ENCODE measurements at places on chromosomes 3 and 15. TPM values are rescaled to one million over a fixed set of nuclear protein-coding genes. Genes with fewer than 3 reads are reported as not detected.

Gene TOPAZ1
- total RNA-seq, result not detected

Gene CRYBG3
- 7.2 TPM for total RNA-seq

- H3K4me3 ChIP-seq, result peak overlapping the region; percentile 66
- H3K27ac ChIP-seq, result peak overlapping the region; percentile 80
- peaks cover 30% of the 10 kb centered on the region for H3K4me1 ChIP-seq
Measured at GRCh38 chr3:159840703-159841299, 147.8 kb upstream of the IL12A start.

- DNase-seq, result no peak
- no peaks in the 10 kb centered on the region for H3K27me3 ChIP-seq
- no peaks in the 10 kb centered on the region for H3K36me3 ChIP-seq
- no peak overlapping the region for H3K4me3 ChIP-seq
- no peak overlapping the region for H3K27ac ChIP-seq
Measured at GRCh38 chr3:171455603-171456550, 4.3 kb downstream of the TNIK start.

- no peak overlapping the region for H3K27ac ChIP-seq
- no peak for DNase-seq
- no peak overlapping the region for H3K4me3 ChIP-seq
- no peaks in the 10 kb centered on the region for H3K27me3 ChIP-seq
- no peaks in the 10 kb centered on the region for H3K36me3 ChIP-seq
Measured at GRCh38 chr3:48130321-48130904, 57.8 kb downstream of the CDC25A start.

Gene TRAT1
- not detected for total RNA-seq

- no peaks in the 10 kb centered on the region for H3K4me1 ChIP-seq
- peaks cover 79% of the 10 kb centered on the region for H3K27me3 ChIP-seq
- no peak for DNase-seq
- H3K27ac ChIP-seq, result no peak overlapping the region
- H3K36me3 ChIP-seq, result no peaks in the 10 kb centered on the region
Measured at GRCh38 chr3:95442766-95443165, 1371.6 kb upstream of the EPHA6 start.

DNA sequence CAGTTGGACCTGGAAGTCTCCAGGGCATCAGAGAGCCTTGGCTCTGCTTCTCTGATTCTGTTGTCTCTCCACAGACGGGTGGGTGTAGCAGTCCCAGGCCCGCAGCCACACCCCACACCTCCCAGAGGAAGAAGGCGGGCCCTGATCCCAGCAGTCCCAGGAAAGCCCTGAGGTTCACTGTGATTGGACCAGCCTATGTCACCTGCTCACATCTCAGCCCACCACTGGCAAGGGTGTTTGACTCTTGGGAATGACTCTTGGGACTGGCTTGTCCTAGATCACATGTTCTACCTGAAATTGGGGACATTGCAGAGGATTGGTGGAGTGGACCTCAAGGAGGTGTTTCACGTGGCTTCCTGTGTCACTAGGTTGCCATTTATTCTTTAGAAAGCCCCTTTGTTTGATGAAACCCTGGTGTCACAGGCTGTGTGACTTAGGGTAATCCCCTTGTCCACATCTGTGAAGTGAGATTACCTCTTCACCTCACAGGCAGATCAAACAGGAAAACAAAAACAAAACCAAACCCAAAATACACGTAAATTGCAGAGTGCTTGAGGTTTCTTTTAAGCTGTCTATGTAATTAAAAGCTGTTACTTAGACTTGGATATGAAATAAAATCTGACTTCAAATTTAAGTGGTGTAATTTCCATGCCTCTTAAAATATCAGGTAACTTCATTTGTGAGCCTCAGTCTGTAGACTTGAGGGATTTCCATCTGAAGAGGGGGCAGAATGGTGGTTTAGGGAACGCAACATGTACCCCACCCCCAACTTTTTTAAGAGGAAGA is 26.7 kb downstream of the FLNB start:
- no peak overlapping the region for H3K4me3 ChIP-seq
- peaks cover 47% of the 10 kb centered on the region for H3K4me1 ChIP-seq
- H3K27me3 ChIP-seq, result no peaks in the 10 kb centered on the region
- H3K27ac ChIP-seq, result peak overlapping the region; percentile 52
- H3K36me3 ChIP-seq, result peaks cover 18% of the 10 kb centered on the region
- no peak for DNase-seq

DNA sequence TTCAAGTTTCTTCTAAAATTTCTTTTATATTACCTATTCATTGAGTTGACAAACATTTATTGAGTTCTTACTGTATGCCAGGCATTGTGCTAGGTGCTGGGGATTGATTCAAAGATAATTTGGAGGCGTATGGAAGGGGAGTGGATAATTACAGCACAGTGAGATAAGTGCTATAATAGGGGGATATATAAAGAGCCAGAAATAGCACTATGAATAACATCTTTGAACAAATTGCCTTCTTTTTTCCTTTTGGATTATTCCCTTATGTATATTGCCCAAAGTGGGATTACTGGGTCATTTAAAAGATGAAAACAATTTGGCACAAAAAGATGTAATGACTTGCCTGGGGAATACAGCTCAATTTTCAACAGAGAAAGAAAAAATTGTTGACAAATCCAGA is 64.6 kb downstream of the LPP start:
- H3K36me3 ChIP-seq, result peaks cover 6% of the 10 kb centered on the region
- H3K4me3 ChIP-seq, result no peak overlapping the region
- H3K4me1 ChIP-seq, result peaks cover 28% of the 10 kb centered on the region
- H3K27me3 ChIP-seq, result no peaks in the 10 kb centered on the region
- no peak for DNase-seq

- H3K27me3 ChIP-seq, result no peaks in the 10 kb centered on the region
- H3K27ac ChIP-seq, result peak overlapping the region; percentile 18
- no peaks in the 10 kb centered on the region for H3K36me3 ChIP-seq
- peaks cover 42% of the 10 kb centered on the region for H3K4me1 ChIP-seq
- no peak for DNase-seq
Measured at GRCh38 chr3:190009614-190010013, 111.1 kb downstream of the P3H2 start.
